ENCODE measurements at places on chromosomes 16 and 17.

DNA sequence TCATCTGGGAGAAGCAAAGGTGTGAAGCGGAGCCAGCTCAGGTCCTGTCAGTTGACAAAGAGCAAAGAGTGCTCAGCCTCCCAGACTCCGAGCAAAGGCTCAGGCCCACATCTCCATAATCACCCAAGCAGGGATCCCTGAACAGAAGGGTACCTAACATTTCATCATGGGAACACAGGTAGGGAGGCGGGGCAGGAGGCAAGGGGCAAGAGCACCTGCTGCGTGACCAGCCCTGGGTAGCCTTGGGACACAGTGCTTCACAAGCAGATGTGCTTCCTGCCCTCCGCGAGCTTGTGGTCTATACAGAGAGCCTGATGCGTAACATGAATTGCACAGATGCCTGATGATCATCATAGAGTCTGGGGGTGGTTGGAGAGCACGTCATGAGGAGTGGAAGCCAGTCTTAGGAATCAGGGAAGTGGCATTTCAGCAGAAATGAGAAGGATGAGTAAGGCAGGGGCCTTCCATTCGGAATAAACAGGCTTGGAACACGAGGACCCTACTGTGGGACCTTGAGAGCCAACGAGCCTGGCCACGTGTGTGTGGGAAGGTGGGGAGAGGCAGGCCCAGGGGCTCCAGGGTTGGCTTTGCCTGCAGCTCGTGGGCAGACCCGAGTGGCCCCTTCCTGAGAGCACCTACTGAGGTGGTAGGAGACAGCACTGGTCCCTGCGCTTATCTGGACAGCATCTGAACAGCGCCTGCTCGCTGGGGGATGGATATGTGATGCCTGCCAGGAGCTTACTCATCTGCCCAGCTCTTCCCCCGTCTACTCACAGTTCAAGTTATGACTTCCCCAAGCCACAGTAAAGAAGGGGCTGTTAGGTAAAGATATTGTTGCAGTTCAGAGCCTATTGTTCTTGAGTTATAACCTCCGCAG, 125.8 kb downstream of the CCDC182 start:
- peak; percentile 52 for DNase-seq

GRCh38 chr17:57343717-57344116, 87.4 kb downstream of the MSI2 start:
- no peak for DNase-seq

DNA sequence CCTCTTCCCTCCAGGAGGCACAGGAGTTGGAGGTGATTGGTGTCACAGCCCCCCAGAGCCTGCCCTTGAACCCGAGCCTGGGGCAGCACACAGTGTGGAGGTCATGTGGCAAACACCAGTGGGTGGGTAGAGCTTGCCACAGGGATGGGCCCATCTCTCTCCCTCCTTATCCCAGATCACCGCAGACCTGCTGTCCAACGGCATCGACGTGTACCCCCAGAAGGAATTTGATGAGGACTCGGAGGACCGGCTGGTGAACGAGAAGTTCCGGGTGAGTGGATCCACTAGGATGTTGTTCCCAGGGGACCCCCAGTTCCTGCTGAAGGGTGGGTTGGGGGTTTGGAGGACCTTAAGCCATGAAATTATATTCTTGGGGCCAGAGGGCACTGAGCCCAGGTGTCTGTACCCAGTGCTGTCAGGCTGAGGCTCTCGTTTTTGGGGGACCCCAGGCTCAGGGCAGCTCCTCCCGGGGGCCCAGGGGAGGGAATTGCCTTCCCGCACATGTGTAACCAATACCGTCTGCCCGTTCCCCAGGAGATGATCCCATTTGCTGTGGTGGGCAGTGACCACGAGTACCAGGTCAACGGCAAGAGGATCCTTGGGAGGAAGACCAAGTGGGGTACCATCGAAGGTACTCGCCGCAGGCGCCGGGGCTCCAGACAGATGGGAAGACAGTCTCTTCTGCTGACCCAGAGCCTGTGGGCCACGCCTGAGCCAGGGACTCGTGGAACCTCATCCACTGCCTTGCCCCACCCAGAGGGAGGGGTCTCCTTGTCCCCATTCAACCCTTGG, 351.9 kb downstream of the SEC14L1 start:
- no peak for DNase-seq

DNA sequence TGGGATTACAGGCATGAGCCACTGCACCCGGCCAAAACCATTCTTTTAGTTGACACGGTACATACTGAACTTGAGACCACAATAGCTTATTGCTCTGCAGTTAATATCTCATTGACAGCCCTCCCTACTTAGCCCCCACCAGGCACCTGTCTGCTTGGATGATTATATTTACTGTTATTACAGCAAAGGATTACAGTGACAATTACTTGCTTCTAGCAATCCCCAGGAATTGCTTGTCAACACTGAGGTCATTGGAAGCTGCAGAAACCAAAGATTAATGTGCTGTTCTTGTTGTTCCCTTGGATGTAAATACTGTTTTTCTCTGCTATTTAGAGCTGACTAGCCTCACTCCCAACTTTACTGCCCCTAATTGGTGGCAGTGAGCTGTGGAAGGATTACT, 211.2 kb downstream of the LGALS9B start:
- no peak for DNase-seq

DNA sequence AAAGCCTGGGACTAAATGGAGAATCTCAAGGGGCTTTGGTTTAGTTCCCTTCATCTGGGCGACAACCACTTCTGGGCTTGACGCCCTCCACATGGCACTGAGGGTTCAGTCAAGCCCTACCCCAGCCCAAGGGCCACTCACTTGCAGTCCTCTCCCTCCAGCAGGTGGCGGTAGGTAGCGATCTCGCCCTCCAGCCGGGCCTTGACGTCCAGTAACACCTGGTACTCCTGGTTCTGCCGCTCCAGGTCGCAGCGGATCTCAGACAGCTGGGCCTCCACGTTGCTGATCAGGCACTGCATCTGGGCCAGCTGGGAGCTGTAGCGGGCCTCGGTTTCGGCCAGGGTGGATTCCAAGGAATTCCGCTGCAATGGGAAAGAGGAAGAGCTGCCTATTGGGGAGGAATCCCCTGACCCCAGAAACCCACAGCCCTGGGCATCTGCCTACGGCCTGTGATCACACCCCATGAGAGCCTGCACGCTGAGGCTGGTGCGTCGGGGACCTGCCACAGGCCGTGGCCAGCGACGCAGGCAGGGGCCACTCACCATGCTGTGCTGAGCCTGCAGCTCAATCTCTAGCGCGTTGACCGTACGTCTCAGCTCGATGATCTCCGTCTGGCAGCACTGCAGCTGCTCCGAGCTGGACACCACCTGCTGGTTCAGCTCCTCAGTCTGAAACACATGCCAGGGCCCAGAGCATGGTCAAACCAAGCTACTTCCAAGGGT, 2.7 kb downstream of the KRT36 start:
- no peak for DNase-seq

- DNase-seq: no peak
Observed at GRCh38 chr16:48386559-48387312, 1.5 kb upstream of the SIAH1 start.

- no peak for DNase-seq
Observed at GRCh38 chr17:76539631-76540271, at the start of gene PRCD. PRCD (plus strand) TSS chr17:76540044; CDS start chr17:76540142, 98 bp downstream.

DNA sequence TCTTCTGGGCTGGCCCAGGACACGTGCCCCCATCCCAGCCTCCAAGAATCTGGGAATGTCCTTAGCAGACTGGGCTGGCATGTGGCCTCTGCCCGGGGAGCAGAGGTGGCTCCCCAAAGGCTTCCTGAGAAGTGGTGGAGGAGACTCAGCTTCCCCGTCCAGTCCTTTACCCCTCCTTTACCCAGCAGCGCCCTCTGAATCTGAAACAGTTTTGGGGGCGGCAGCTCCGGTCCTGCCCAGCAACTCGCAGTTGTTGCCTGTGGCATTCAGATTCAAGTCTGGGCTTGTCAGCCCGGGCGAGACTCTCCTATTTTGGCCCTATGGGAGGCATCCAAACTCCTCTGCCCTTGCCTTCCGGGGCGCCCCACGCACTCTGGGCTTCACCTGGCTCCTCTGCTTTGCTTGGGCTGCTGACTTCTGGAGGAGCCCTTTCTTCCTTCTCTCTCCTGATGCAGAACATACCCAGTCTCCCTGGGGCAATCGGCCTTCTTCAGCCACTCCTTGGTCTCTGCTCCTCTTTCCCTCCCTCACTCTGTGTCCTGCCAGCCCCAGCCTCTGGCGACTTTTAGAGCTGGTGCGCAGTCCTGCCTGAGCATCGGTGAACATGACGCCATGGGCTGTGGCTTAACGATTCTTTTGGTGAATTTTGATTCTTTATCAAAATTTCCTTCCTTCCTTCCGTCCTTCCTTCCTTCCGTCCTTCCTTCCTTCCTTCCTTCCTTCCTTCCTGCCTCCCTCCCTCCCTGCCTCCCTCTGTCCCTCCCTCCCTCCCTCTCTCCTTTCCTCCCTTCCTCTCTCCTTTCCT, 55.2 kb downstream of the CMIP start:
- no peak for DNase-seq

DNA sequence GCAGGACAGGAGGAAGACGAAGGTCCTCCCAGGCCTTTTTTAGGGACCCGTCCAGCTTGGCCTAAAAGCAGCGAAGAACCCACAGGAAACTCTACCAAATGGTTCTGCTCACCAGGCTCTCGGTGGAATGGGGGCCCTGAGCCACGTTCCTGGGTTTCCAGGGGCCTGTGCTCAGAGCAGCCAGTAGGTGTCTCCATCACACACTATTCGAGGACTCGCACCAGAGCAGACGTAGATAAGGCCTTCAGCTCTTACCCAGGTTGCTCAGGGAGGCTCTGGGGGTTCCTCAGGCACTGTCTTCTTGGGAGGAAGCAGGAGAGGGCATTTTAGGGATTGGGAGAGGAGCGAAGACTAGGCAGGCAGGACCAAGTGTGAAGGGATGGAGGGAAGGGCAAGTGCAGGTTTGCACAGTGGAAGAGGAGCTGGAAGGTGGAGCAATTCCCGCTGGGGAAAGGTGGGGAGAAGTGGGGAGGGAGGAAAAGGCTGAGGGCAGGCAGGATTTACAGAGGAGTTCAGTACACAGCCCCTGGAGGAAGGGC, 157.1 kb downstream of the RGS9 start:
- DNase-seq: peak; percentile 68

DNA sequence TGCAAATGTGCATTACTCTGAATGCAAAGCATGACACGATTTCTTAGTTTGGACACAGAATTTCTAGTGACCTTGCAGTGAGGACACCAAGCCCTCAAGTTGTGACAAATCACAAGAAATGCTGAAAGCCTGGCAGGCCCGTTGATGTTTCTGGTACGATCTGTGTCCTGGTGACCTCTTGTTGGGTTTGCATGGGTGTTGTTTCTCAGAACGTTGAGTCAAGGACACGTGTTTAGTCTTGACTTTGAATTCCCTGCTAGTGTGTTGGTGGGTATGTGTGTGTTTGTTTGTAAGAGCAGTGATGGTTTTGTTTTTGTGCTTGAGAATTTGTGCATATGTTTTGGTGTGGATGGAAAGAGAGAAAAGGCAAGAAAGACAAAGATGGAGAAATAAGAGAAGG, 37.8 kb upstream of the MAF start:
- DNase-seq: no peak

DNA sequence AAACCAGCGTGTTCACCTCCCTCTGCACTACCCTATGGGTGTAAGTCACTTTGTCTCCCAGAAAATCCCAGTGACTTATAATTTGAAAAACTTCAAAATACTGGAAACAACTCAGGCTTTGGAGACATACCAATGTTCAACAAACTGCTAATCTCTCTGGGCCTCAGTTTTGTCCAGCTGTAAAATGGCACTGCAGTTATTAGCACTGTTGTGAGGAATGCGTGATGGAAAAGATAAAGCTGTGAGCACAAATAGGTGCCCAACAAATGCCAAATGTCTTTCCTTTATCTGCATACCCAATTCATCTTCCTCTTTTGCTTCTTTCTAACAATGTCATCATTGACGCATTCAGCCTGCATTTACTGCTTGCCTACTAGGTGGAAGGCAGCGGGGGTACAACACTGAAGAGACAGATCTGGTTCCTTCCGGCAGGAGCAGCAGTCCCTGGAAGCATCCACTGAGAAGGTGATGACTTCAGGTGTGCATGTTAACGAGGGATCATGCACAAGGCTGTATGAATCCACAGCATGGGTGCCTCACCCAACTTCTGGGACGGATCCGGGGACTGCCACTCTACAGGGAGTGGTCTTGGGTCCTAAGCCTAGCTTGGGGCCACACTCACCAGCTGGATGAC, 63.4 kb downstream of the CYTH1 start:
- DNase-seq: no peak

DNA sequence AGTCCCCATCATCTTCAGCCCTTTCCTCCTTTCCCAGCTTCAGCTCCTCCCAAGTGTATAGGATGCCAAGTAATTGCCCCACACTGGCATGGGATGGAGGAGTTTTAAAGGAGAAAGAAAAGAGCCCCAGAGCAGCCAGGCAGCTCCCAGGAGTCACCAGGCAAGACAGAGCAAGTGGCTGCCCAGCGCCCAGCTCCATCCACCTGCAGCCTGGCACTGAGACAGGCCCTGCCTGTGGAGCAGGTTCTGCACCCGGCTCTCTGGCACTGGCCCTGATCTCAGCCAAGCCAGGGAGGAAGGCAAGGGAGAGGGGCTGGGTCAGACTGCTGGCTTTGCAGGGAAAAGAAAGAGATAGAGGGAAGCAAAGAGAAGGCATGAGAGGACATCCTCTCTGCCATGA, 21.7 kb downstream of the FOXN1 start:
- DNase-seq: no peak

- DNase-seq: peak; percentile 91
Observed at GRCh38 chr17:43367737-43368242, 31.0 kb upstream of the ARL4D start.

DNA sequence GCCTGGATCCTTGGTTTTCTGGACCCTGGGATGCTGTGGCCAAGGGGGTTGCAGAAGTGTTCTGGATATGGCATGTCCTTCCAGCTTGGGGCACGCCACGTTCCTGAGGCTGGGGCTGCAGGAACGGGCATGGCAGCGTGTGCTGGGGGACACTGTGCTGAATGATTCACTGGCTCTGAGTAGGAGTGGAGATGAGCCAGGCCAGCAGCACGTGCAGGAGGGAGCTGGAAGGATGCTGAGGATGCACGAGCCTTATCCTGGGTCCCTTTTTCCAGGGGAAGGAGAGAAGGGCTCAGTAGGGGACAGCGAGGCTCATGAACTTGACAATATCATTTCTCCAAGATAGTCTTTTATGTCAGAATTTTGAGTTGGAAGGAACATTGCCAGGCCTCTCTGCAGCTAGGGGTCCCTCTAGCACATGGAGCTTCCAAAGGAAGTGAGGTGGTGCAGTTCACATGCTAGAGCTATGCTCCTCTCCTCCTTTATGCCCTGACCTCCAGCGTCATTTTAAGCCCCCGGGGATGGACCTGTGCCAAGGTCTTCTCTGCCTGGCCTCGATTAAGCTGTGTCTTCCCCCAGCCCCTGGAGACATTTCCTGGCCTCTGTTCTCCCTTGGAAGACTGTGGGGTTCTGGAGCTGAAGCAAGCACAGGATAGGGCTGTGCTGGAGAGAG, 125.9 kb downstream of the OR1D5 start:
- DNase-seq: no peak

- no peak for DNase-seq
Observed at GRCh38 chr17:4850246-4850645, 17.1 kb downstream of the MINK1 start.

DNA sequence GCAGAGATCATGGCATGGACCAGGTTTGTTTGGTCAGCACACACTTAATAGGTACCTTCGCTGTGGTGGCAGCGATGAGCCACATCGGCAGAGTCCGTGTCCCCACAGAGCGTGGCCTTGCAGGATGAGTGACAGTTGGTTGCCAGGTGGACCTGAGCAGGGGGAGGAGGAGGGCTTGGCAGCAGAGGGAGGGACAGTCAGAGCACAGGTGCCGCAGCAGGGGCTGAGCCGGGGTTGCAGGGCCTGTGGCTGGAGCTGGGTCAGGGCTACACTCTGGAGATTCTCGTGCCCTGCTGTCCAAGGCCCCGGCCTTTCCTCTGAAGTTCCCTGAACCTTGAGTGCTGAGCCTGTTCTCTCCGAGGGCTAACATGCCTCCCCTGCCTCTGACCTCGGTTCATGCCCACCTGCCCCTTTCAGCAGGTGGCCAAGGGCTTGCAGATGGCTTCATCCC, 24.8 kb downstream of the POLR3E start:
- DNase-seq: no peak

All from SK-N-DZ (cell line).